T-helper 2 cell (primary cell): ENCODE measurements at places on chromosomes 12 and 14.

- peak; percentile 49 for DNase-seq
These were observed 75.2 kb downstream of the PITPNM2 start for GRCh38 chr12:123075646-123076171.

- DNase-seq, result no peak
These were observed 110.6 kb downstream of the DIO2 start for GRCh38 chr14:80100681-80101080.

- no peak for DNase-seq
These were observed 74.5 kb downstream of the FERMT2 start for GRCh38 chr14:52876311-52876710.

GRCh38 chr12:4283512-4284255, 10.1 kb downstream of the CCND2 start:
- DNase-seq, result no peak

- no peak for DNase-seq
These were observed 45.7 kb upstream of the PRPF39 start for GRCh38 chr14:45038256-45038655.

DNA sequence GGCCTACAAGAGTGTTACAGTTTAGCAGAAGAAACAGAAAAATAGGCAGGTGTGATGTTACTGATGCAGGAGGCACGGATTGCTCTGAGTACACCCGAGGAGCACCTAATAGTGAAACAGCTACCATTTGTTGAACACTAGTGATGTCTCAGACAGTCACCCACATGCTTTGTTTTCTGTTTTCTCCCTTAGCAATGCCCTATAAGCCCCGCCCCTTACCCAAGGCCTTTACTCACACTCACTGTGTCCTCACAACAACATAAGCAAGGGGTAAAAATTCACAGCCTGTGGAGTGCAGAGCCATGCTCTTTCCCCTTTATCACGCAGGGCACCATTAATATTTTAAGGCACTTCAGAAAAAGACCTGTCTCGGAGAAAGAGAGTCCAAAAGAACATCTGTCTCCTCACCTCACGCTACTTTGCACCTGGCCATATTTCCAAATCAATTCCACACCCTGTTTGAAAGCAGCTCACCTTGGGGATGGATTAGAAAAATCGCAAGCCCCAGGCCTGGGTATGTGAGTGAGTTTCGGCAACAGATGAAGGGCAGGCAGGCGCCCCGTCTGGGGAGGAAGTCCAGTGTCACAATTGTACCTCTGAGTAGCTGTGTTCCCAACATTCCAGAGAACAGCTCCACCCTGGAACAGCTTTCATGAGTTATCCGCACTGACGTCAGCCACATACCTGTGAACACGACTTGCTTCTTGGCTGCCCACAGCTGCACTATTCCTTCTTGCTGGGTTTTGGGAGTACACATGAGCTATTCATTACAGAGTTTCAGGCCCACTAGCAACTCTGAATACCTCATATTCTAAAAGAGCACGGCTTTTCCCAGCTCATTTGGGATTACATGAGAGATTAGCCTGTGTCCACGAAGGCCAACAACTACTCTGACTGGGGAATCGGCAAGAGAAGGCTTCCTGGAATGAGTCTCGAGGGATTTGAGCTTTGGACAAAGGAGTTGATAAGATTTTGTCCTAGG, 26.0 kb downstream of the MAPK1IP1L start:
- DNase-seq, result no peak

DNA sequence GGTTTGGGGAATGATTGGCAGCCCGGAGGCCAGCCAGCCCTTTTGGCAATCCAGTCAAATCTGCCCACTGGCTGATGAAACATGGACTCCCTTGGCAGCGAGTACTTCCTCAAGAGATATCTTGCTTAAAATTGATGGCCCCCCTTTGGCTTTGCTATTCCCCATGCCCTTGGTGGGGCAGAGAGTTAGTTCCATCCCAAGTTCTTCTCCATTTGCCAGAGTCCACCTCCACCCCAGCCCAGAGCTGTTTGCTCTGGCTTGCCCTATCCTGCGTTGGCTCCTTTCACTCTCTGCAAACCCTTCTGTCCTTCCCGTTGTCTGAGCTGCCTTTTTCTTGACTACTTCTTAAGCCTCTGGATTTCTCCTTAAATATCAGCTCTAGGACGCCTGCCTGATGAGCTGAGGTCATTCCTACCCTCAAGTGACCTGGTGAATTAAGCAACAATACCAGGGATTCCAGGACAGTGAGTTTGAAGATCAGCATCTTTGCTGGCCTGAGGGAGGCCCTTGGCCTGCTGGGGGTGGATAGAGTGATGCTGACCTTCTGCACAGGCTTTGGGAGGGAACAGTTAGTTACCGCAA, 212.0 kb downstream of the CACNA1C start:
- no peak for DNase-seq

DNA sequence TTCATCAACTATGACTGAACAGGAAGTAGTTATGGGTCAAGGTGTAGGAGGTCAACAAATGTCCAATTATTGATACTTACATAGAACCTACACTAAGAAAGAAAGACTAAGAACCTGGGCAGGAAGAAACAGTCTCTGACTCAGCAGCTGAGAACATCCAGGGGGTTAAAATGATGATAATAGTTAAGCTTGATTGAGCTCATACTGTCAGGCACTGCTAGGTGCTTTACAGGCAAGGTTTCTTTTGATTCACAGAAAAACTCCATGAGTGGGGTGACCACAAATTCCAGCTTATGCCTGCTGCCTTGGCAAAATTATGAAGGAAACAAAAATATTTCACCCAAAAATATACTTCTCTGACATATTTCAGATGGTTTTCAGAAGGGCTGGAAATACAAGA, 75.0 kb downstream of the ACADS start:
- peak; percentile 14 for DNase-seq

DNA sequence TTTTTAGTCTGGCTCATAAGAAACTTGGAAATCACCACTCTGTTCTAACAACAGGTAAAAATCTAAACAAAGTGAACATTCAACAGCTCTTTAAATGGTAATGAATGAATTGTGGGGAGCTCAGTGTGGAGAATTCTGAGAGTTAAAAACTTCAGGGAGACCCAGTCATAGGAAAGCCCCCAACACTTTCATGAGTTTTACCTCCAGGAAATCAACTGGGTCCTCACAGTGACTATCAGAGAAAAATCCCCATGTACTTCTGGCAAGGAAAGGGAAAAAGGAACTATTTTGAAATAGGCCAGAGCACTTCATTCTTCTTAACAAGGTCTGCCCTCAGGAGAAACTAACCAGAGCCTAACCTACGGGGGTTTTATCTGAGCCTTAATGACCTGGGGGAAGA, 134.7 kb downstream of the CMAS start:
- no peak for DNase-seq

DNA sequence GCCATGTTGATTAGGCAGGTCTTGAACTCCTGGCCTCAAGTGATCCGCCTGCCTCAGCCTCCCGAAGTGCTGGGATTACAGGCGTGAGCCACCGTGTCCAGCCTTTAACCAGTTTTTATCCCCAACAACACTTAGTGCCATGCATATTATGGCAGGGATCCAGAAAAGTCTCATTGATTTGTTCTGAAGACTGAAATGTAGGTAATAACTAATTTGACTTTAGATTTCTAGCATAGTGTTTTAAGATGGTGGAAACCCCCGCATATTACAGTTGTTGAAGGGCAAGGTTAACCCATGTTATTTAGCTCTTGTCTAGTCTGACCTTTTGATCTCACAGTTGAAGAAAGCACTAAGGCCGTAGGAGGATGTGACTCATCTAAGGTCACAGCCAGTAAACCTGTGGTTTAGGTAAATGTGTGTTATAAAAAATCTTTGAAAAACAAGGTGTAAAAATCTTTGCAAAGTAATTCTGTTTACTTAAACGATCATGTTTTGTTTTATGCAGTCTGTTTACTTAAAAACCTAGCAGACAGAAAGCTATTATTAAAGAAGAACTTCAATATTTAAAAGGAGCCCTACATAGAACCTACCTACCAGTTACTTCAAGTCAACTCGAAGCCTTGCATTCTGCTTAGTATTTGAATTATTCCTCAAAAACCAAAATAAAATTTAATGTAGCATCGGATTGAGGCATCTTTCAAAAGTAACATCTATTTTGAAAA, 24.8 kb downstream of the BICDL1 start:
- DNase-seq, result peak; percentile 18

GRCh38 chr12:122389677-122390076, 32.8 kb downstream of the CLIP1 start:
- no peak for DNase-seq

GRCh38 chr12:106632797-106633450, 50.1 kb downstream of the RFX4 start:
- no peak for DNase-seq

GRCh38 chr14:63949696-63950095, 96.9 kb downstream of the SYNE2 start:
- no peak for DNase-seq

DNA sequence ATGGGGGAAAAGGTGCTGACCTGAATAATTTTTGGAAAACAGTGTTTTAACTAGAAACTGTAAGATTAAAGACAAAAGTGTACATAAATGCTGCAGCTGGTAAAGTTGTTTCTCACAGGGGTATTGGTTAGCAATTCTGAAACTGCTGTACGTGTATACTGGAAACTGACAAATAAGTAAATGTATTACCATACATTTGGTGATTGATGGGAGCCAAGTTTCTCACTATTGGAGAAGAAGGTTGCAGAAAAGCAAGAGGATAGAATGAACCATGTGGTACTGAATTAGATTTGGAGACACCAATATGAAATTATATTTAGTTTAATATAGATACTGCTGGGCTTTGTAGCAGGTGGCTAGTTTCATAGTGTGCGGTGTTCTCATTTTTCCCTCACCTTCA, 19.6 kb upstream of the FBXO33 start:
- DNase-seq, result peak; percentile 62

DNA sequence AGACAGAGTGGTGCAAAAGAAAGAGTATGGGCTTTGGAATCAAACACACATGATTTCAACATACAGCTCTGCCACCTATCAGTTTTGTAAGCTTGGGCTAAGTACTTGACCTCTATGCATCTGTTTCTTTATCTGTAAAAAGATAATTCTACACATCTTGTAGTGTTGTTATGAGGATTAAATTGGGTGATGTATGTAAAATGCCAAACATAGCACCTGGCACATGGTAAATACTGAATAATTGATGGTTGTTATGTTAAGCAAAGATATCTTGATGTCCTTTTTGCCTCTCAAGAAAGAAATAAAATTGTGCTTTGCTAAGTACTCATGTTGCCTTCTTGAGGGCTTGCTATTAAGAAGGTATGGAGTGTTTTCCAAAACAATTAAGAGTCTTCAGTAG, 2.3 kb upstream of the CSRP2 start:
- no peak for DNase-seq

GRCh38 chr12:64889434-64890216, 65.2 kb downstream of the TBC1D30 start:
- DNase-seq, result no peak

- DNase-seq, result no peak
These were observed 353.0 kb upstream of the SFSWAP start for GRCh38 chr12:131357920-131358319.

DNA sequence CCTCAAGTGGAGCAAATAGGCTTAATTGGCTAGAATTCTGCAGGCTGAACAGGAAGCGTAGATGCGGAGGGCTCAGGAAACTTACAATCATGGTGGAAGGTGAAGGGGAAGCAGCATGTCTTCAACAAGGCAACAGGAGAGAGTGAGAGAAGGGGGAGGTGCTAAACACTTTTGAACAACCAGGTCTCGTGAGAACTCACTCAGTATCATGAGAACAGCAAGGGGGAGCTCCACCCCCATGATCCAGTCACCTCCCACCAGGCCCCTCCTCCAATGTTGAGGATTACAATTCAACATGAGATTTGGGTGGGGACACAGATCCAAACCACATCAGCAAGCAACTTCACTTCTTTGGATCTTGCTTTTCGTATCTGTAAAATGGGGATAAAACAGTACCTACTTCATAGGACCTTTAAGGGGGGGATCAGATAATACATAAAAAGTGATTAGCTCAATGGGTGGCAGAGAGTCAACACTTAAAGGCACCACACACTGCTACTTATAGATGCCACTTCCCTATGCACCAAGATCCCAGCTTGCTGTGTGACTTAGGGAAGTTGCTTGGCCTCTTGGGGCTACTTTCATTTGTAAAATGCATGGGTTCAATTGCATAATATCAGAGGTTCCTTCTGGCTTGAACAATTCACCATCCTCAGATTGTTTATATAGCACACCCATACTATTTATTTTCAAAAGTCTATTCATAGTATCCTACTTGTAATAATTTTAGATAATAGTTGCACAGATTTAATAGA, 184.8 kb upstream of the RPH3A start:
- no peak for DNase-seq

- no peak for DNase-seq
These were observed 5.0 kb upstream of the INF2 start for GRCh38 chr14:104684449-104684821.

DNA sequence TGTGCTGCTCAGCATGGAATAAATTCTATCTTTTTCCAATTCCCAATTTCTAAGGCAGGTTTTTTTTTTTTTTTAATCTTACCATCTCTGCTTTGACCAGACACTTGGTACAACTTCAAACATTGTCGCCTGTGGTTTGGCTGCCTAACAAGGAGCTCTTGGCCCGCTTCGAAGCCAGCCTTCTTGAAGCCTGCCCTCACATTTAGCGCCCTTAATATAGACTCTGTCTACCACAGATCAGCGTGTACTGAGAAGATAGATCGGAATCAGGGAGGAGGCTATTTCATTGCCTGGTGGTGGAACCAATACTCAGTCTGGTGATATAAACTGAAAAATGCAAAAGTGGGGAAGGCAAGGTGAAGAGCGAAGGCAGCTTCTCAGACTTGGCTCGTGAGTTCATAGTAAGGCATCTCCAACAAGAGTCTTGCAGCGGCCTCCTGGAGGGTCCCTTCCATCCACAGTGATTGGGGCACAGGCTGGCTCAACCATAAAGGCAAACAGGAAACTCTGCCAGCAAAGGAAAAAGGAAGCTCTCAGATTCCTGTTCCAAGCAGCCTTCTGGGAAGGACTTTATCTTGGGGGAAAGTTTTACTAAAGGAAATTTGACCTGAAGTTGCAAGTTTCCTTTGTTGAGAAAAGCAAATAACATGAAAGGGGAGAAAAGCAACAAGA, 103.2 kb upstream of the BCL2L14 start:
- DNase-seq, result no peak

GRCh38 chr12:25764409-25764808, 194.1 kb upstream of the RASSF8 start:
- no peak for DNase-seq

GRCh38 chr12:96907671-96908422, 790 bp downstream of the NEDD1 start:
- DNase-seq, result no peak

DNA sequence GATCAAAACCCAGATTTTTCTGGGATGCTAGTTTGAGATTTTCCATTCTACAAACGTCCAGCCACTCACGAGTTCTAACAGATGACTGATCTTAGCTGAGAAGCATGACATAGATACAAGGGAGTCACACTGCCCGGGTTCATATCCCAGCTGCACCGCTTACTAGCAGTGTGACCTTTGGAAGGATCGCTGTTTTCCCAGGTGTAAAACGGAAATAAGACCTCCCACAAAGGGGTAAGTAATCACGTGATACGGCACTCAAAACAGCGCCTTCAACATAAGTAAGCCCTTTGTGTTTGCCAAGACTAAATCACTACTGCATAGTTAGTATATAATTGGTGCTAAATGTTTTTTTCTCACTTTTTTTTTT, 624 bp upstream of the PWP1 start:
- peak; percentile 34 for DNase-seq
